CD8-positive, alpha-beta memory T cell (primary cell): ENCODE measurements at places on chromosomes 5 and 9. TPM values are rescaled to one million over a fixed set of nuclear protein-coding genes. Genes with fewer than 3 reads are reported as not detected.

GRCh38 chr9:128094166-128094949 lies 26.3 kb downstream of the SLC25A25 start:
- H3K4me1 ChIP-seq, result peaks cover 83% of the 10 kb centered on the region
- H3K27me3 ChIP-seq, result no peaks in the 10 kb centered on the region
- peak overlapping the region; percentile 72 for H3K27ac ChIP-seq
- no peak overlapping the region for H3K4me3 ChIP-seq
- peak; percentile 22 for DNase-seq

GRCh38 chr9:35540315-35540714 lies 50.4 kb downstream of the RUSC2 start:
- DNase-seq, result no peak
- H3K4me3 ChIP-seq, result no peak overlapping the region
- peaks cover 4% of the 10 kb centered on the region for H3K27me3 ChIP-seq
- no peak overlapping the region for H3K27ac ChIP-seq
- H3K4me1 ChIP-seq, result no peaks in the 10 kb centered on the region
- H3K36me3 ChIP-seq, result no peaks in the 10 kb centered on the region

The CCDC69 gene
- polyA plus RNA-seq, result 134 TPM

DNA sequence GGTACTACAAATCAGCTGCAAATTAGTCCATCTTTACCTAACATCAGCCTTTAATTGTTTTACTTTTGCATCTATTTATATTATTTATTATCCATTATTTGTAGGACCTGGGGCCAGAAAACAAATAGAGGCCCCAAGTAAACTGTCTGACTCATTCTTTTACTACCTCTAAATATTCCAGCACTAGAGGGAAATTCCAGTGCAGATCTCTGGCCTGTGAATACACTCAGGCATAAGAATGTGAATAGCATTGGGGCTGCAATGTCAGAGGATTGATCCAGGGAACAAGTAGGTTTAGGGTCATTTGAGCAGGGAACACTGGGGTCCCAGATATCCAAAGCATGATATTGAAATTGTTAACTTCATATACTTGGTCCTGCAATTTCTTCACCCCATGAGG lies 176.6 kb upstream of the TYRP1 start:
- H3K27ac ChIP-seq, result no peak overlapping the region
- H3K4me3 ChIP-seq, result no peak overlapping the region
- no peak for DNase-seq
- H3K27me3 ChIP-seq, result no peaks in the 10 kb centered on the region
- H3K4me1 ChIP-seq, result no peaks in the 10 kb centered on the region
- no peaks in the 10 kb centered on the region for H3K36me3 ChIP-seq

DNA sequence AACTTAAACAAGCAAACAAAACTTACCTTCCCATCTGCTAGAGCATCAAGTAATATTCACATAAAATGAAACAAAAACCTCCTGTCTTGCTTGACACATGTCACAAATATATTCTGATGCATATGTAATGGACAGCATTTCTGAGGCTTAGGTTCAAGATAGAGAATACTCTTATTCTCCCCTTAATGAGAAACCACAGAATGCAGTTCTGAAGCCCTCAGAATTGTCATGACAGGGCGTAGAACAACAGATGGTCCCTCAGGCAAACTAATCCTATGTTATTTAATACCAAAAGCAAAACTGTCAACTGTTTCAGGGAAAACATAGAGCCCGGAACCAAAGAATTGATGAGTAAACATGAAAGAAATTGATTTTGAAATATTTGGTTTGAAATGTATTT lies 229.9 kb upstream of the RIOK2 start:
- H3K27ac ChIP-seq, result no peak overlapping the region
- DNase-seq, result no peak
- no peaks in the 10 kb centered on the region for H3K36me3 ChIP-seq
- H3K4me3 ChIP-seq, result no peak overlapping the region

- no peak overlapping the region for H3K27ac ChIP-seq
- H3K27me3 ChIP-seq, result no peaks in the 10 kb centered on the region
- no peaks in the 10 kb centered on the region for H3K36me3 ChIP-seq
- no peaks in the 10 kb centered on the region for H3K4me1 ChIP-seq
- no peak overlapping the region for H3K4me3 ChIP-seq
- DNase-seq, result no peak
These were observed 8.5 kb downstream of the LCN9 start for GRCh38 chr9:135671591-135672041.

- DNase-seq, result no peak
- H3K27ac ChIP-seq, result no peak overlapping the region
- H3K4me3 ChIP-seq, result no peak overlapping the region
- H3K4me1 ChIP-seq, result no peaks in the 10 kb centered on the region
- peaks cover 11% of the 10 kb centered on the region for H3K36me3 ChIP-seq
These were observed 29.3 kb downstream of the CSF1R start for GRCh38 chr5:150057052-150057451.

The LSM11 gene
- polyA plus RNA-seq, result 0.82 TPM

GRCh38 chr5:155342956-155343355 lies 329.4 kb downstream of the KIF4B start:
- H3K4me3 ChIP-seq, result no peak overlapping the region
- H3K27ac ChIP-seq, result no peak overlapping the region
- H3K4me1 ChIP-seq, result no peaks in the 10 kb centered on the region
- H3K36me3 ChIP-seq, result no peaks in the 10 kb centered on the region
- no peaks in the 10 kb centered on the region for H3K27me3 ChIP-seq

- no peak overlapping the region for H3K4me3 ChIP-seq
- H3K27ac ChIP-seq, result no peak overlapping the region
- H3K4me1 ChIP-seq, result no peaks in the 10 kb centered on the region
- no peaks in the 10 kb centered on the region for H3K36me3 ChIP-seq
These were observed 673.8 kb downstream of the PRELID2 start for GRCh38 chr5:145161391-145161790.

GRCh38 chr5:90133941-90134340 lies 275.6 kb downstream of the CETN3 start:
- no peak overlapping the region for H3K4me3 ChIP-seq
- no peak for DNase-seq
- H3K27me3 ChIP-seq, result no peaks in the 10 kb centered on the region
- H3K36me3 ChIP-seq, result no peaks in the 10 kb centered on the region
- no peak overlapping the region for H3K27ac ChIP-seq

DNA sequence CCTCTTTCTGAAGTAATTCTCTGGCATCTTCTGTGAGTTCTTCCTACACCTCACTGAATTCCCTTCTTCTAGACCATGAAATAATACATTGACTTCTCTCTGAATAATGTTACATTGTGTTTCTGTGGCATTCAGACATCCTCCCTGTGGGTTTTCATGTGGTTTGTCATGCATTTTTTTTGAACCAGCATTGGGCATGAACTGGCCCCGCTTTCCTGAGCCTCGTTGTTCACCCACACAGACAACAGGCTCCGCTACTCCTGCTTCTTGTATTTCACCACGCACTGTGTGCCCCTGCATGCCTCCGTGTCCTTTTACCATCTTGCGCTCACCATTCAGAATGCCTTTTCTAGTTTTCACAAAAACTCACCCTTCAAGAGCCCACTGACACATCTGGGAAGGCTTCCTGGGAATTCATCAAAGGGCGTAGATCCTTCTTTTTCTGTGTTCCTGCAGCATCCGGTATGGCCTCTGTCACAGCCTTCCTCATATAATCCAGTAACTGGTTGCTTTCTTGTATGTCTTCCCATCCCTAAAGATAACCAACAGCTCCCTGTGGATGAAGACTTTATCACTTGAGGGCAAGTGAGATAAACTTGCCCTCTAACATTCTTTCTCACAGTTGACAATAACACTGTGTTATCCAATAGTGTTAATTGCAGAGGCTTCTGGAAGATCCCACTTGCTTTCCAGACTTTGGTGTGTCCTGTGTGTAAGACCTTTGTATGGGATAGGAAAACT lies 51.5 kb upstream of the ADAMTSL1 start:
- no peaks in the 10 kb centered on the region for H3K4me1 ChIP-seq
- no peak overlapping the region for H3K4me3 ChIP-seq
- no peaks in the 10 kb centered on the region for H3K27me3 ChIP-seq

GRCh38 chr5:156119692-156120091 lies 207.3 kb upstream of the SGCD start:
- no peak overlapping the region for H3K4me3 ChIP-seq
- no peak for DNase-seq
- no peaks in the 10 kb centered on the region for H3K4me1 ChIP-seq

The SLC4A9 gene
- not detected for polyA plus RNA-seq
